ENCODE measurements at places on chromosomes 4 and X.

DNA sequence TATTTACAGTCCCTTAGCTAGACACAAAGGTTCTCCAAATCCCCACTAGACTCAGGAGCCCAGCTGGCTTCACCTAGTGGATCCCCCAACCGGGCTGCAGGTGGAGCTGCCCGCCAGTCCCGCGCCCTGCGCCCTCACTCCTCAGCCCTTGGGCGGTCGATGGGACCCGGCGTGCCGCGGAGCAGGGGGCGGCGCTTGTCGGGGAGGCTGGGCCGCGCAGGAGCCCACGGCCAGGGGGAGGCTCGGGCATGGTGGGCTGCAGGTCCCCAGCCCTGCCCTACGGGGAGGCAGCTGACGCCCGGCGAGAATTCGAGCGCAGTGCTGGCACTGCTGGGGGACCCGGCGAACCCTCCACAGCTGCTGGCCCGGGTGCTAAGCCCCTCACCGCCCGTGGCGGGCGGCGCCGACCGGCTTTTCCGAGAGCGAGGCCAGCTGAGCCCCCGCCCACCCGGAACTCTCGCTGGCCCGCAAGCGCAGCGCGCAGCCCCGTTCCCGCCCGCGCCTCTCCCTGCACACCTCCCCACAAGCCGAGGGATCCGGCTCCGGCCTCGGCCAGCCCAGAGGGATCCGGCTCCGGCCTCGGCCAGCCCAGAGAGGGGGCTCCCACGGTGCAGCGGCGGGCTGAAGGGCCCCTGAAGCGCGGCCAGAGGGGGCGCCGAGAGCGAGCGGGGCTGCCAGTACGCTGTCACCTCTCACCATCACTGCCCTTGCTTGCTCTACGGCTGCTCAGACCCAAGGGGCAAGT lies 39.4 kb downstream of the WFS1 start:
- peak; percentile 27 for DNase-seq

DNA sequence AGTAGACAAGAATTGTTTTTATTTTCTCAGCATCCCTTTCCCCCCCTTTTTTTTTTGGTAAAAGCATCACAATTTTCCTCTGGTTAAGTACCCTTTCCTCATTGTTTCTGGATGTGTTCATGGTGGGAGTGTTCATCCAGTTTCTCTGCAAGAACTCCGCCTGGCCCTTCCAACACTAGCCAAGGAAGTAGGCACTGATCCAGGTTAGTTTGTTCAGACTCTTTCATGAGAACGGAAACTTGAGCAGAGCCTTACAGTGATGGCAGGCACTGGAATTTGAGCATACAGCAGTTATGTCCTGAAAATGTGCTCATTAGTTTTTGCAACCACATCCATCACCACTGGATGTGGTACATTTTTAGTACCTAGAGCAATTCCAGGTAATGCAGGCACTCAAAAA lies 336.1 kb upstream of the BOD1L1 start:
- no peak for DNase-seq

DNA sequence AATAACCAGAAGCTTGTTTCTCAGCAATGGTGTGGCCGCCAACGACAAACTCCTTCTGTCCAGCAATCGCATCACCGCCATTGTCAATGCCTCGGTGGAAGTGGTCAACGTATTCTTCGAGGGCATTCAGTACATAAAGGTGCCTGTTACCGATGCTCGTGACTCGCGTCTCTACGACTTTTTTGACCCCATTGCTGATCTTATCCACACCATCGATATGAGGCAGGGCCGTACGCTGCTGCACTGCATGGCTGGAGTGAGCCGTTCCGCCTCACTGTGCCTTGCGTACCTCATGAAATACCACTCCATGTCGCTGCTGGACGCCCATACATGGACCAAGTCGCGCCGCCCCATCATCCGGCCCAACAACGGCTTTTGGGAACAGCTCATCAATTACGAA lies 383 bp downstream of the DUSP21 start:
- DNase-seq = no peak

DNA sequence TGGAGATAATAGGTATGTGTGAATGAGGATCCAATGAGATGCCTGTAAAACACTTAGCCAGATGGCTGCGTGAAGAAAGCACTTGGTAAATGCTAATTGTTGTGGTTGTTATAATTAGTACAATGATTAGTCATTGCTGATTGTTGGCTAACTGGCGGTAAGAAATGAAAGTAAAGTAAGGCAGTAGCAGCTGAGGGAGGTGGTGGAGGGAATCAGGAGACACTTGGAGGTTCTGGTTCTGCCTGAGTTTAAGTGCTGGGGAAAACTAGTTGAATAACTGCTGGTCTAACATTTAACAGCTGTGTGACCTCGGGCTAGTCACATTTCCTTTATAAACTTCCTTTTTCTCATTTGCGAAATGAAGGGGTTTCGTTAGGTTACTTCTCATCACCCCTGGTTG lies 30.9 kb downstream of the CD38 start:
- DNase-seq = no peak

DNA sequence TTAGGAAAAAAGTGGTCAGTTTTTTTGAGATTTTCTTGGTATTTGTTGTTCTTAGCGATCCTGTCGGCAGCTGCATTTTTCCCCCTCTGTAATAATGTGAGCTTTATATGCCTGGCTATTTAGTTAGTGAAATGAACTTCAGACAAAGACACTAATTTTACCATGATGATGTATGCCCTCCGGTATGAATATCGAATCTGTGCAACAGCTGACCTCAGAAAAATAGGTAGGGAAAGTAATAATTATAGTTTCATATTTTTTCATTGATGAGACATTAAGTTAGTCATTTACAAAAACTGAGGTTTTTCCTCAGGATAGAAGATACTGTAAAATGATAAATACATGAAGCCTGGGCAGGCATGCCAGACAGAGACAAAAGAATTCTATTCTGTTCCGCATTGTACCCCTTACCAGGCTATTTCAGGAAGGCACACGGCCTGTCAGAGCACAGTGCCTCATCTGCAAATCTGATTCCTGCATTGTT lies 155.8 kb downstream of the SHROOM3 start:
- no peak for DNase-seq
